ENCODE measurements at places on chromosomes 1 and 21. TPM values are rescaled to one million over a fixed set of nuclear protein-coding genes. Genes with fewer than 3 reads are reported as not detected.

Gene CATSPER4
- total RNA-seq, result not detected

Gene ZBTB8OS
- 48.2 TPM for total RNA-seq

Gene MTMR11
- 53.7 TPM for total RNA-seq

Gene MATN1
- total RNA-seq, result 1.5 TPM

Gene NES
- total RNA-seq, result 30.9 TPM

Gene NCF2
- 22.2 TPM for total RNA-seq

Gene TDRKH
- 3.2 TPM for total RNA-seq

Gene PRDM15
- 14.9 TPM for total RNA-seq

Gene C1QTNF12
- 2.9 TPM for total RNA-seq

Gene HES2
- not detected for total RNA-seq

Gene ELF3
- 4.9 TPM for total RNA-seq

Gene LRRC39
- 2.4 TPM for total RNA-seq

Gene LIN28A
- total RNA-seq, result not detected

Gene TAF13
- total RNA-seq, result 66.2 TPM

DNA sequence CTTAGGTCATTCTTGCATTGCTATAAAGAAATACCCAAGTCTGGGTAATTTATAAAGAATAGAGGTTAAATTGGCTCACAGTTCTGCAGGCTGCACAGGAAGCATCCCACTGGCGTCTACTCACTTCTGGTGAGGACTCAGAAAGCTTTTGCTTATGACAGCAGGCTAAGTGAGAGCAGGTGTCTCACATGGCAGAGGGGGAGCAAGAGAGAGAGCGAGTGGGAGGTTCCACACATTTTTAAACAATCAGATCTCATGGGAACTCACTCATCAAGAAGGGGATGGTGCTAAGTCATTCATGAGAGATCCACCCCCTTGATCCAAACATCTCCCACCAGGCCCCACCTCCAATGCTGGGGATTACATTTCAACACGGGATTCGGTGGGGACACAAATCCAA is 13.6 kb upstream of the RGS4 start:
- no peak for DNase-seq

- H3K4me1 ChIP-seq, result no peaks in the 10 kb centered on the region
- H3K4me3 ChIP-seq, result no peak overlapping the region
- H3K27me3 ChIP-seq, result no peaks in the 10 kb centered on the region
- no peak for DNase-seq
- no peak overlapping the region for H3K27ac ChIP-seq
- H3K36me3 ChIP-seq, result no peaks in the 10 kb centered on the region
These were observed 230.8 kb downstream of the BARHL2 start for GRCh38 chr1:90486134-90486824.

DNA sequence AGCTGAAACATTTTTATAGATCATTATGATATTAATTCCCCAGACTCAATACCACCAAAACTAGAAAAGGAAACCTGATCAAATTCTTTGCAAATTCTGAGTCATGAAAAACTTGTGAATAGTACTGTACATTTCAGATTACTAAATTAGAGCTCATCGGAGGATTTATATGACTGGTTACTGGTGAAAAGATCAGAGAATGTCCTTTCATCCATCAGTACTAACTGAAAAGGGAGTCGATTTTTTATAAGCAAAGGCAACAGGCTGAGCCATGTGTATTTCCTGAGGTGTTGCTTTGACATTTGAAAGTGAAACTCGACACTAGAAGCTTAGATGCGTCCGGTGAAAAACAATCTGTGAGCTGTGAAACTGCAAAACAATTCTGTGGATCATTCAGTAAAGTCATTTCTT is 155.7 kb downstream of the TNFSF18 start:
- no peak overlapping the region for H3K27ac ChIP-seq
- no peaks in the 10 kb centered on the region for H3K36me3 ChIP-seq
- no peaks in the 10 kb centered on the region for H3K4me1 ChIP-seq

- DNase-seq, result no peak
- H3K27ac ChIP-seq, result no peak overlapping the region
- no peaks in the 10 kb centered on the region for H3K27me3 ChIP-seq
These were observed 67.3 kb downstream of the LAMC1 start for GRCh38 chr1:183090391-183091006.

- H3K27me3 ChIP-seq, result no peaks in the 10 kb centered on the region
- no peak for DNase-seq
- no peaks in the 10 kb centered on the region for H3K36me3 ChIP-seq
- H3K27ac ChIP-seq, result no peak overlapping the region
These were observed 11.6 kb downstream of the COL9A2 start for GRCh38 chr1:40305451-40305850.

DNA sequence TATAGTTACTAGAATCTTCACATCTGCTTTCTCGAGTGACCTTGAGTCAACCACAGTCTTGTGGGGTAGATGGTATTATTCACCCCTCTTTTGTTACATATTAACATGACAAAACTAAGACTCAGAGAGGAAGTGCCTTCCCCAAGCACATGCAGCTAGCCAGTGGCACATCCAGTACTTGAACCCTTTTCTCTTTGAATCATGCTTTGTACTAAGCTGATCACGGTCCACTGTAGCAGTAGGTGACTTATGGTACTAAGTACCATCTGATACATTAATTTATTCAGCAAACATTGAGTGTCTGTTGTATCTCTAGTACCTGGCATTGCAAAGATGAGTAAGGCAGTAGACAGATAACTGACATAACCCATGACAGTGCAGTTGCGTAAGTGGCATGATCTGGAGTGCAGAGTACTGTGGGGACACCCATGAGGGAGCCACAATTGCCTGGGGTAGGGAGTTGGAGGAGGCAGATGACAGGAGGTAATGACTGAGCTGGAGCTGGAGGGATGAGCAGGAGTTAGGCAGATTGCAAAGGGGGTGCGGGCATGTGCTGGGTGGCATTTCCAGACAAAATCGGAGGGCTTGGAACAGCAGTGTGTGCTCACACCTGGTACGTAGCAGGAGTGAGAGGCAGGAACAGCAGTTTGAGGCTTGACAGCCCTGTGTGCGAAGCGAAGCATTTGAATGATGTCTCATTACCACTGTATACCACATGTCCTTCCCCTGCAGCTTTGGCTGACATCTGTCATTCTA is 29.8 kb downstream of the UCK2 start:
- no peak overlapping the region for H3K4me3 ChIP-seq
- no peak overlapping the region for H3K27ac ChIP-seq
- H3K4me1 ChIP-seq, result peaks cover 12% of the 10 kb centered on the region
- H3K27me3 ChIP-seq, result no peaks in the 10 kb centered on the region
- no peaks in the 10 kb centered on the region for H3K36me3 ChIP-seq

DNA sequence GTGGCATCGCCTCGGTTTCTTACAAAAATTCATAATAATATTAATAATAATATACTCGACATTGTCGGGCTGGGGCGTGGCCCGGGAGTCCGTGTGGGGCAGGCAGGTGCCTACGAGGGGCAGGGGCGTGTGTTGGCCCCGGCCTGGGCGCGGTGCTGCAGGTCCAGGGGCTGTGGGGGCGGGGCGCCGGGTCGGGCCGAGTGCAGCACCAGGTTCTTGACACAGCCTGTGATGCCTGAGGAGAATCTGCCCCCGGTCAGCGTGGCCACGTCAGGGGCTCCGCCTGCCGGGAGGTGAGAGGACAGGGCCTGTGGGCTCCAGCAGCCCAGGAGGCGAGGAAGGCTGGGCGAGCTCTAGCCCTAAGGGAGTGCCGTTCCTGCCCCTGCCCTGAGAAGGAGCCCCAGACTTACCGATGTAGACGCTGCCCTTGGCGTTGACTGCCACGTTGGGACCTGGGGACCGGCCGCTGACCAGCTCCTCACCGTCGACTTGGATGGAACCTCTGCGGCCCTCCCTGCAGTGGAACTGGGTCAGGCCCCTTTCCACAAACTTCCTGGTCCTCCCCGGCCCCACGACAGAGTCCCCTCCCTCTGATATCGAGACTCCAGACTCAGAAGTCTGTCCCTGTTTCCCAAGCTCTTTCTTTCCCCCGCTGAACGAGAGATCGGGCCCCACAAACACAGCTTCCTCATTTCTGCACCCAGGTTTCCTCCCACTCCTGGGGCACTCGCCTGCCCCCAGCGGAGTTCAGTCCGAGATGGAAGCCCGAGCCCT is 11.3 kb downstream of the LDLRAD2 start:
- H3K4me1 ChIP-seq, result no peaks in the 10 kb centered on the region
- DNase-seq, result no peak
- no peak overlapping the region for H3K27ac ChIP-seq
- H3K36me3 ChIP-seq, result peaks cover 60% of the 10 kb centered on the region
- no peak overlapping the region for H3K4me3 ChIP-seq

DNA sequence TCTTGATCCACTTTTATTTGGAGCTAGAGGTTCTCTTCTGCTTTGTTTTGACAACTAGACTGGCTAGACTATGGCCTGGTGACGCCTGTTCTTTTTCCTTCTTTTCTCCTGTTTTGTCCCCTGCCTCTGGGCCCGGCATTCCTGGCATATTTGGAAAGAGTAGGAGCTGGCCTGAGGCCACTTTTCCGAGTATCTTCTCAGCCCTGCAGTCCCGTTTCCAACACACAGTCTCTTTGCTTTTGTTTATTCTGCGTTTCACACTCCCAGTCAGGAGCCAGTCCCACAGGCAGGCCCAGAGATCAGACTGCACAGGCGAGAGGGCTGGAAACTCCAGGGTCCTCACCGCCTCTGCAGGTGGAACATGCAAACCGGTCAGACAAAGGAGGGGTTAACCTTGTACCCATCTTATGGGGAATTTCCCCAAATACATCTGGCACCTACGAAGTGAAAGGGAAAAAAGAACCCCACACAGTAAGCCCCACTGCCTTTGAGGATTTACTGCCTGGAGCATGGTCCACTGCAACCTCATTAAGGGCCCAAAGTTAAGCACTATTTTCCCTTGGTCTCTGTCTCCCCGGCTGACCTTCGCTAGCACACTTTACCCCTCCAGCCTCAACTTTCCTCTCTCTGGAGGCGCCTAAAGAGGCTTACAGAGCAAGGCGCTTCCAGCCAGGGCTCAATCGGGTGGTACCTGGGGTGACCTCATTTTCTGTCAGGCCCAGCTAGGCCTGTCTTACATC is 141.1 kb downstream of the TOMM20 start:
- no peaks in the 10 kb centered on the region for H3K27me3 ChIP-seq
- H3K4me3 ChIP-seq, result no peak overlapping the region
- peak overlapping the region; percentile 93 for H3K27ac ChIP-seq
- peaks cover 27% of the 10 kb centered on the region for H3K4me1 ChIP-seq

GRCh38 chr1:90835661-90836344 is 118.7 kb upstream of the BARHL2 start:
- H3K4me3 ChIP-seq, result peak overlapping the region; percentile 61
- no peaks in the 10 kb centered on the region for H3K36me3 ChIP-seq
- no peaks in the 10 kb centered on the region for H3K4me1 ChIP-seq
- no peak for DNase-seq
- H3K27me3 ChIP-seq, result peaks cover 25% of the 10 kb centered on the region
- H3K27ac ChIP-seq, result no peak overlapping the region

- no peaks in the 10 kb centered on the region for H3K27me3 ChIP-seq
- no peaks in the 10 kb centered on the region for H3K4me1 ChIP-seq
- no peak overlapping the region for H3K27ac ChIP-seq
These were observed 15.9 kb upstream of the SUCO start for GRCh38 chr1:172517081-172517480.

DNA sequence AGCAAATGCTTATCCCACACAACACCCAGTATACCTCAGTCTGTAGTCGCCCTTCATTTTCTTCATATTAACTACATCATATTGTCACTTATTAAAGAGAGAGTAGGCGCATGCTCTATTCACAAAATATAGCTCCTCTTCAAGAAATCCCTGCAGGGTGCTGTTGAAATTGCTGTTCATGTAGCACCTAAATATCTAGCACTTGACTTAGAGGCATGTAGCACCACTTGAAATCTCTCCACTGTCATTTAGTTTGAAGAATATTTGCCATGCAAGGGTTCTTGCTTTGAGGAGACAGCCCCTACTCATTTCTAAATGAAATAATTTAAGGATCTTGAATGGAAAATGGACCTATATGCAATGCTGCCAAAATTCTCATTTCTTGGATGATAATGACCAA is 20.9 kb upstream of the LRRC8B start:
- H3K4me3 ChIP-seq, result no peak overlapping the region
- H3K36me3 ChIP-seq, result no peaks in the 10 kb centered on the region
- DNase-seq, result no peak
- H3K4me1 ChIP-seq, result no peaks in the 10 kb centered on the region
- H3K27ac ChIP-seq, result no peak overlapping the region

GRCh38 chr1:67780637-67781036 is 52.6 kb downstream of the GNG12 start:
- no peaks in the 10 kb centered on the region for H3K36me3 ChIP-seq
- H3K27me3 ChIP-seq, result no peaks in the 10 kb centered on the region
- H3K4me3 ChIP-seq, result no peak overlapping the region
- peaks cover 58% of the 10 kb centered on the region for H3K4me1 ChIP-seq

DNA sequence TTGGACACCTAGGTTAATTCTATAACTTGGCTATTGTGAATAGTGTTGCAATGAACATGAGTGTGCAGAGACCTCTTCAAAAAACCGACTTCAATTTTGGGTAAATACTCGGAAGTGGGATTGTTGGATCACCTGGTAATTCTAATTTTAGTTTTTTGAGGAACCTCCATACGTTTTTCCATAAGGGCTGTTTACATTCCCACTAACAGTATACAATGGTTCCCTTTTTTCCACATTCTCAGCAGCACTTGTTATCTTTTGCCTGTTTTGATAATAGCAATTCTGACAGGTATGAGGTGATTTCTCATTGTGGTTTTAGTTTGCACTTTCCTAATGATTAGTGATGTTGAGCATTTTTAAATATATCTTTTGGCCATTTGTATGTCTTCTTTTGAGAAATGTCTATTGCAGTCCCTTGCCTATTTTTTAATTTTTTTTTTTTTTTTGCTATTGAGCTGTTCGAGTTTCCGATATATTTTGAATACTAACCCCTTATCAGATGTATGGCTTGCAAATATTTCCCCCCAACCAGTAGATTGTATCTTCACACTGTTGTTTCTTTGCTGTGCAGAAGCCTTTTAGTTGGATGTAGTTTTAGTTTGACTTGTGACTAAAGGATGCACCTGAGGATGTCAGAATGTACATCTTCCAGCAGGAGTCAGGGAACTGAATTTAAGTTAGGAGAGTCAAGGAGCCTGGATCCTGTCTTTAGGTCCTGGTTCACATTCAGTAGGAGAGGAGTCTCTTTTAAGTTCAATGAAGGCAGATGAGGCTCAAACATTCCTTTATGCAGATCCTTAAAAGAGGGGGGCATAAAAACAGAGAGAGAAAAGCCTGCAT is 120.0 kb downstream of the S1PR1 start:
- no peak overlapping the region for H3K27ac ChIP-seq
- no peaks in the 10 kb centered on the region for H3K36me3 ChIP-seq

DNA sequence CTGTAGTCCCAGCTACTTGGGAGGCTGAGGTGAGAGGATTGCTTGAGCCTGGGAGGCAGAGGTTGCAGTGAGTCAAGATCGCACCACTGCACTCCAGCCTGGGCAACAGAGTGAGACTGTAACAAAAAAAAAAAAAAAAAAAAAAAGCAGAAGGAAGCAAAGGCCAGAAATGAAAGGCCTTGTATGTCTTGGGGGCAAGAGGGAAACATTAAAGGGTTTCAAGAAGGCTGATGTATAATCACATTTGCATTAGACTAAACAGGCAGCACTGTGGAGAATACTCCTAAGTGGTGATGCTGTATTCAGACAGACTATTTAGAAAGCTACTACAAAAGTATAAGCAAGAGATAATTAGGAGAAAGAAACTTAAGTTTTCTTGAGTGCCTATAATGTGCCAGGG is 10.4 kb downstream of the ANP32E start:
- no peaks in the 10 kb centered on the region for H3K4me1 ChIP-seq
- no peak overlapping the region for H3K27ac ChIP-seq
- no peak overlapping the region for H3K4me3 ChIP-seq

GRCh38 chr1:53526451-53527101 is 67.4 kb downstream of the DMRTB1 start:
- no peak for DNase-seq
- H3K36me3 ChIP-seq, result no peaks in the 10 kb centered on the region
- peaks cover 6% of the 10 kb centered on the region for H3K4me1 ChIP-seq
- no peaks in the 10 kb centered on the region for H3K27me3 ChIP-seq
- H3K27ac ChIP-seq, result no peak overlapping the region

Data from thoracic aorta (tissue), 2 donors.